Hindlimb muscle (tissue), 1 donor: ENCODE measurements at places on chromosomes 2 and 18.

- DNase-seq, result no peak
Observed at GRCh38 chr2:23209059-23209458, 175.9 kb upstream of the KLHL29 start.

DNA sequence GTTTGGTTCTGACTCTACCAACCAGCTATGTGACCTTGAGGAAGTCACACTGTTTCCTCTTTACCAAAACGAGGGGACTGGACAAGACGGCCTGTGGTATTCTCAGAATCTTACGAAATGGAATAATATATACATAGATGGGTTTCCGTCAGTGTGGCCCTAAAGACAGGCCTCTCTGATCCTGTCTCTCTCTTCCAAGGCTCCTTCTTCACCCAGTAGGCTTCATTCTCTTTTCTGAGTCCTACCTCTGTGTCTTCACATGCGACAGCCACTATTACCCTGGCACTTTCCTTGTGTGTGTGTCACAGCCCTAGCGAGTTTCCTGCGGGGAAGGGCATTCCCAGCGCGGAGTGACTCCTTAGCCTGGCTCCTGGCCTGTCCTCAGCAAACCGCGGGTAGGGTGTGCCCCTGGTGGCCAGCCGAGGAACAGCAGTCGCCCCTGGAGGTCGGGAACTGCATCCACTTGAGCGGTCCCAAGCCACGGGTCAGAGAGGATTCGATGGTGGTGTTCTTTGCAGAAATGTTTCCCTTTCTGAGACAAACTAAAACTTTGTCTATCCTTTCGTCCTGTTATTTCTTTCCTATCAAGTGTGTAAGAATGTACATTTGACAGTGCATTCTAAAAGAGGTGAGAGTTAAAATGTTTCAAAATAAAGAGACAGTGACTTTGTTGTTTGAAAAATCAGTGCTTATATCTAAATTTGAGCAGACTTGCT is 63.3 kb downstream of the RAB31 start:
- peak; percentile 70 for DNase-seq

DNA sequence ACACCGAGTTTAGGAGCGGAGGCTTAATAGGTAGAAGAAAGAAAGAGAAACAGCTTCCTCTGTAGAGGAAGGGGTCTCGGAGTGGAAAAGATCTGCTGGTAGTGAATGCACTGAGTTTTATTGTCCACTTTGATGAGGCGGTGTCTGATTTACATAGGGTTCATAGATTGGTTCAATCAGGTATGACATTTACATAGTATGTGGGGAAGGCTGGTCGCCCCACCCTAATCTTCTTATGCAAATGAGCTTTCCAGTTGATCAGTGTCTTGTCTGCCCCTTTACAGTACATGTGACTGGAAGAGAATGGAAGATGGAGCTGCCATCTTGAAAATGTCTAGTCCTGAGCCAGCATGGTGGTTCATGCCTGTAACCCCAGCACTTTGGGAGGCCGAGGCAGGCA is 19.9 kb upstream of the CNOT11 start:
- DNase-seq, result no peak

DNA sequence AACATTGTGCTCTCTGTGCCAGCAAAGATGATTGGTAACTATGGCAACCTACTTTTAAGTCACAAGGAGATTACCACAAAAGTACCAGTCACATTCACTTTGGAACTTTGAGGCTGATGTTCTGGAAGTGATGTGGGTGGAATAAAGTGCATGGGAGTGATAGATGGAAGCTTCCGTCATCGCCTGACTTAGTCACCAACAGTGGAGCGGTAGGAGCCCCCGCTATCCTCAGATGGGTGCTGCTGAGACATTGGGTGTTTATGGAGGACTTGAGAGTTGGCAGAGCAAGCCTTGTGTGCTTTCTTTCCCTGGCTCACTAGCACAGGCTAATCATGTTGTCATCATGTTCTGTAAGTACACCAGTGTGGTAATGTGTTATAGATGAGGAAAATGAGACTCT is 4.6 kb downstream of the PPP1R7 start:
- DNase-seq, result no peak

DNA sequence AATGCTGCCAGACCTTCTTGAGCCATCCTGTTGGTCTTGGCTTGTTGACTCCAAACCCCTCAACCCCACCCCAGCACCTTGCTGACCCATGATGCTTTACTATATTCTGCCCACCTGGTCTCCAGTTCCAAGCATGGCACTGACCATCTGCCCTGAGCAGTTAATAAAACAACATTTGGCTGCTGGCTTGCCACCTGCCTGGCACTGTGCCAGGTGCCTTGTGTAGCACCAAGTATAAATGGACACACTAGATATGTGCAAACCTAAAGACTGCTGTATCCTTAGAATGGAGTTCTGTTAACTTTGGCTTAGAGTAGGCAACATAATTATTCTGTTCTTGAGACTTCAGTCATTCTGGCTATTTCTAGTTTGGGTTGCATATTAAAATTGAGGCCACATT is 91.4 kb downstream of the ACSL3 start:
- no peak for DNase-seq

DNA sequence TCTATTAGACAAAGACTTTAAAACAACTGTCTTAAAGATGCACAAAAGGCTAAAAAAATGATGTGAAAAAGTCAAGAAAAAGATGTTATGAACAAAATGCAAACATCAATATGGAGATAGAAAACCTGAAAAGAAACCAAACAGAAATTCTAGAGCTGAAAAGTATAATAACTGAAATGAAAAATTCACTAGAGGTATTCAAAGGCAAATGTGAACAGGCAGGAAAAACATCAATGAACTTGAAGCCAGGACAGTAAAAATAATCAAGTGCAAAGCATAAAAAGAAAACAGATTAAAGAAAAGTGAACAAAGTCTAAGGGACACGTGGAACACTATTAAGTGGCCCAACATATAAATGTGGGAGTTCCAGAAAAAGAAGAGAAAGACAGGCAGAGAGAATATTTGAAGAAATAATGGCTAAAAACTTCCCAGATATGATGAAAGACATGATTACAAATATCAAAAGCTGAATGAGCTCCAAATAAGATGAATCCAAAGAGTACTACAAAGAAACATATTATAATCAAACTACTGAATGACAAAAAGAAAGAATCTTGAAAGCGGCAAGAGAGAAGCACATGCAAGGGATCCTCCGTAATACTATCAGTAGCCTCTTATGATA is 57.5 kb downstream of the KANSL1L start:
- DNase-seq, result no peak

DNA sequence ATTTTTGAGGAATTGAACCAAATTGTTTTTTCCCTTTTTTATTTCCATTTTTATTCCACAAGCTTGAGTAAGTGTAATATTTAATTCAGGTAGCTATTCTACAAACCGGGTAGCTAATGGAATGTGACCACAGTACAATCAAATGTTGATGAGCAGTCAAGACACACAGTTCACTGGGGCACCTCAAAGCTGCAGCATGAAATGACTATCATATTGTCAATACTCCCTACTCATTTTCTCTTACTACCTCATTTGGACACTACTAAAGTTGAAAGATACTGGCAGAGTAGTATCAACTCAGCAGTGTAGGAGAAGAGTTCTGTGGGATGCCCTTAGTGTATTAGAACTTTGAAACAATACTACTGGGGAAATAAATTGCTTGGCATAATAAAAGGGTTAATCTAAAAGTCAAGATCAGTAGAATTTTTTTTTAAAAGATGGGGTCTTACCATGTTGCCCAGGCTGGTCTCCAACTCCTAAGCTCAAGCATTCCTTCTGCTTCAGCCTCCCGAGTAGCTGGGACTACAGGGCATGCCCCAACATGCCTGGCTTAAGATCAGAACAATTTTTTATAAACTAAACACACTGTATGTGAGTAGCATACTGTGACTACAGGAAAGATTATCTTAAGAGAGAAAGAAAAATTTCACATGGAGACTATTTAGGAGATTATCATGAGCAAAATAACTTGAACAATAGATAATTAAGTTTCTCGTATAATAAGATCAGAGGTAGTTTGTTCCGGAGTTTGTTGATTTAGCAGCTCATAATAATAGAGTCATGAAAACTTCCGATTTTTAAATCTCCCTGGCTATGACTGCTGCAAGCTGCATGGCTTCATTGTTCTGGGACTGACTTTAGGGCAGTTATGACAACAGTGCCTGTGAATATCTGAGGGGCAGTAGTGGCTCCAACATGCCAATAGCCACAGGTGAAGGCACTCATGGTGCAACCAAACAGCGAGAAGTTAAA is 43.7 kb downstream of the MYO3B start:
- no peak for DNase-seq

GRCh38 chr2:220744861-220745260 is 827.2 kb downstream of the EPHA4 start:
- DNase-seq, result no peak
